ENCODE measurements at places on chromosomes 12 and 14.

GRCh38 chr12:46150735-46151134, 118.1 kb downstream of the SLC38A1 start:
- no peak for DNase-seq

- DNase-seq = peak; percentile 46
Observed at GRCh38 chr14:96567289-96567899, 65.2 kb downstream of the PAPOLA start.

GRCh38 chr14:60242429-60242828, 6.6 kb upstream of the PPM1A start:
- no peak for DNase-seq

GRCh38 chr12:69633061-69633460, 22.4 kb upstream of the LRRC10 start:
- DNase-seq = no peak

- no peak for DNase-seq
Observed at GRCh38 chr12:34186492-34186891, 164.2 kb downstream of the ALG10 start.

GRCh38 chr12:5912011-5912410, 33.0 kb downstream of the ANO2 start:
- DNase-seq = no peak

GRCh38 chr12:2401040-2401439, 348.3 kb downstream of the CACNA1C start:
- DNase-seq = no peak
